T-helper 17 cell (primary cell): ENCODE measurements at places on chromosomes 13 and 19. TPM values are rescaled to one million over a fixed set of nuclear protein-coding genes. Genes with fewer than 3 reads are reported as not detected.
A peak's percentile ranks its signal among the peaks of the same experiment; 100 is the strongest.

GRCh38 chr19:38709671-38710415 lies 34.4 kb downstream of the CAPN12 start:
- no peak overlapping the region for H3K27ac ChIP-seq
- peak overlapping the region; percentile 73 for H3K4me3 ChIP-seq
- peaks cover 13% of the 10 kb centered on the region for H3K4me1 ChIP-seq
- no peaks in the 10 kb centered on the region for H3K27me3 ChIP-seq

DNA sequence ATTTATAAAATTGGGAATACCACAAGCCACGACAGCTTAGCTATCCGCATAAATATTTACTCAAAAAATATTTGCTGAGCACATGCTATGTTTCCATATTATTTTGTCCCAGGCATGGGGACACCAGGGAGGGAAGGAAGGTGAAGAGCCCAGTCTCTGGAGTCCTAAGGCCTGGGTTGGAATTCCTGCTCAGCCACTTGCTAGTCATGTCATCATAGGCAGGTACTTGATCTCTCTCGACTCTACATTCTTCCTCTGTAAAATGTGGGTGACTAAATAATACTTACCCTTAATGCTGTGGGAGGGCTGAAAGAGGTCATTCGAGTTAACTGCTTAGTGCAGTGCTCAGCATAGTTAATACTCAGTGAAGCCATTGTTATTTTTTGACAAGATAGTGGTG lies 4.3 kb upstream of the RNASEH2B start:
- DNase-seq = no peak
- H3K36me3 ChIP-seq = peaks cover 6% of the 10 kb centered on the region
- no peak overlapping the region for H3K27ac ChIP-seq

TEX101 gene
- not detected for total RNA-seq

SPACA4 gene
- total RNA-seq = not detected

GRCh38 chr19:1507763-1508506 lies 4.9 kb downstream of the ADAMTSL5 start:
- H3K36me3 ChIP-seq = peaks cover 4% of the 10 kb centered on the region
- peak overlapping the region; percentile 83 for H3K4me3 ChIP-seq
- no peaks in the 10 kb centered on the region for H3K27me3 ChIP-seq
- peak overlapping the region; percentile 35 for H3K27ac ChIP-seq
- peaks cover 8% of the 10 kb centered on the region for H3K4me1 ChIP-seq

ZIM2 gene
- total RNA-seq = not detected

GRCh38 chr19:5968431-5969373 lies 9.2 kb downstream of the RANBP3 start:
- no peak for DNase-seq
- peaks cover 53% of the 10 kb centered on the region for H3K4me1 ChIP-seq
- peak overlapping the region; percentile 94 for H3K27ac ChIP-seq

GPC6 gene
- total RNA-seq = not detected

DNA sequence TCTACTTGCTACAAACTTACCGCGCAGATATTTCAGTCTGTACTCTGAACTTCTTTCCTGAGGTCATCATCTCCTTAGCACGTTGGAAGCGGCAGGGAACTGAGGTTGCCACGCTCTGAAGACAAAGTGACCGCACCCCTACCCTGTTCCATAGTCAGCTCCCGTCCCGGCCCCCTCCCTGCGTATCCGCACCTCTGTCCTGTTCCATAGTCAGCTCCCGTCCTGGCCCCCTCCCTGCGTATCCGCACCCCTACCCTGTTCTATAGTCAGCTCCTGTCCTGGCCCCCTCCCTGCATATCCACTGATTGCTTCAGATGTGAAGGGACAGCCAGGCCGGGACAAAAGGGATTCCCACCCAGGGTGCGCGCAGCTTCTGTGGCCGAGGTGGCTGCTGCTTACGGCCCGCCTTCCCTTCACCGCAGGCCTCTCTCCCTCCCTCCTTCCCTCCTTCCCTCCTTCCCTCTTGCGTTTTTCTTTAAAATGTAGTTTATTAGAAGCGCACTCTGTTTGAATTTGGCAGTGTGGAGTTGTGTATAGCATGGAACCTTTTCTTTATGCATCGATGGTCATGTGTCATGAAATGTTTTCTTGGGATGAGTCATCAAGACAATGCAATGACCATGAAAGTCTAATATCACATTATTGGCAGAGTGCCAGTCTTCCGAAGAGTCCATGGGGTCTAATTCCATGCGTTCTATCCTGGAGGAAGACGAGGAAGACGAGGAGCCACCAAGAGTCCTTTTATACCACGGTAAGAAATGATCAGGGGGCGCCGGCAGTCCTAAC lies 21.9 kb upstream of the NDUFS7 start:
- no peaks in the 10 kb centered on the region for H3K27me3 ChIP-seq
- peak overlapping the region; percentile 43 for H3K4me3 ChIP-seq
- H3K4me1 ChIP-seq = peaks cover 11% of the 10 kb centered on the region
- H3K36me3 ChIP-seq = no peaks in the 10 kb centered on the region
- no peak for DNase-seq

EFNB2 gene
- 0.35 TPM for total RNA-seq
